ENCODE measurements at places on chromosomes 3 and 15.
A peak's percentile ranks its signal among the peaks of the same experiment; 100 is the strongest.

GRCh38 chr15:57324944-57325679 lies 51.2 kb upstream of the CGNL1 start:
- DNase-seq, result no peak

DNA sequence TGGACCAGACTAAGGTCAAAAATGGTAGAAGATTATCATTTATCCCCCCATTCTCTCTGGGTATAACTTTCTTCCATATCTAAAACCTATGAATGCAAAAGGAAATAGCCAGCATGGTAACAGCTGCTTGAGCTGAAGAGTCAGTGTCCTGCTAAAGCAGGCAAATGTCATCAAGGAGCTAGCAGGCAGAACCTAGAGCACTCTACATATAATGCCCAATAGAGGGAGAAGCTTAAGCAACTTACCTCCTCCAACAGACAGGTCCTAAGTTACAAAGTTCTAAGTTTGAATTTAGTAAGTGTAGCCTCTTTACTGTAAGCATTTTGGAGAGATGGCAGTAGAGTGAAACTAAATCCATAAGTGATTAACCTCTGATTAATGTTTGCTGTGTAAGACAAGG lies 7.7 kb downstream of the RAF1 start:
- DNase-seq, result no peak

DNA sequence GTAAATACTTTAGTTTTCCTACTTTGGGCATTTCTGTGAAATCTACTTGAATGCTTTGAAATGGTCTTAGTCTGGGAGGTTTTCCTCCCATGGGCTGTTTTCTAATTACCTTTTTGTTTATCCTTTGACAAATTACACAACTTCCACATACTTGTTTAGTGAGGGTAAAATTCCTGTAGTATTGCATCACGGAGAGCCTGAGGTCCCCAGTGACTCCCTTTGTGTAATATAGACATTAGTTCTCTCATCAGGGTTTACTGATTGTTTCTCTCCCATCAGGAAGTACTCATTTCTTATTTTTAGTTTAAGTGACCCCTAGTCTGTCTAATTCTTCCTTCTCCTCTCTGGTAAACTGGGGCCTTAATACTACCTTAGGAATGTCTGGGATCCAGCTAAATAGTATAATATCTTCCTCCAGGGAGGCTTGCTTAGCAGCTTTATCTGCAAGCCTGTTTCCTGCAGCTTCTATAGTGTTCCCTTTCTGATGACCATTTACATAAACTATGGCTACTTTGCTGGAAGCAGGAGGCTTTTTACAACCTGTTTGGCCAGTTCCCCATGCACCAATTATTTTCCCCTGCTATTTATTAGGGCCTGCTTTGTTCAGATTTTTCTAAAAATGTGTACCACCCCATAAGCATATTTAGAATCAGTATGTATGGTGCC lies 87.2 kb upstream of the XCR1 start:
- DNase-seq, result no peak

DNA sequence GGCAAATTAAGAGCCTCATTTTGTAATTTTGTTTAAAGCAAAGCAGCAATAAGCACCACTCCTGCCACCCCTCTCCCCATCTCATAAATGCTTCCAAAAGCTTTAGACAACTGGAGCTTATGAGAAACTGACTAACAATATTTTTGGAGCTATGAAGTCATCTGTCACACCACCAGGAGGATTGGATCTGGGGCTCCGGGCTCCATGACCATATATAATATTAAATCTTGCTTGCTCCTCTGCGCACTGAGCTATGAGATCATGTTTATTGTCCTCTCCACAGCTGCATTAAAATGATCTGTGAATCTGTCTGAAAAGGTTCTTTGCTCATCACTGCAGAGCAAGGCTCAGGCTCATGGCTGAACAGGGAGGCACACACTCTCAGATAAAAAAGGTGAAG lies 323.7 kb downstream of the ZNF621 start:
- no peak for DNase-seq

- DNase-seq, result no peak
These were observed 350.5 kb upstream of the COL8A1 start for GRCh38 chr3:99287876-99288275.

DNA sequence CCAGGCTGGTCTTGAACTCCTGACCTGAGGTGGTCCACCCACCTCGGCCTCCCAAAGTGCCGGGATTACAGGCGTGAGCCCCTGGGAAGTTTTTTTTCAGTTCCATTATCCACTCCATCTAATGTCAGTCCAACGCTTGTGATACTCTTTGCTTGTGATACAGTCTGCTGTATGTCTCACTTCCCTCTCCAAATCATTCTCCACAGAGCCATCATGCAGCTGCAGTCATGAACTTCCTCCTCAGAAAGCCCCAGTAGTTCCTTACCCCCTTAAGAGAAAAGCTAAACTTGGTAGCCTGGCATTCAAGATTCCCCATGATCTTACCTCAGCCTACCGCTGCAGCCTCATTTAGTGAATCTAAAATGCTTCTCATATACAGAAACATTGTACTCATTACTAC lies 2.3 kb downstream of the ARPC4 start:
- no peak for DNase-seq

DNA sequence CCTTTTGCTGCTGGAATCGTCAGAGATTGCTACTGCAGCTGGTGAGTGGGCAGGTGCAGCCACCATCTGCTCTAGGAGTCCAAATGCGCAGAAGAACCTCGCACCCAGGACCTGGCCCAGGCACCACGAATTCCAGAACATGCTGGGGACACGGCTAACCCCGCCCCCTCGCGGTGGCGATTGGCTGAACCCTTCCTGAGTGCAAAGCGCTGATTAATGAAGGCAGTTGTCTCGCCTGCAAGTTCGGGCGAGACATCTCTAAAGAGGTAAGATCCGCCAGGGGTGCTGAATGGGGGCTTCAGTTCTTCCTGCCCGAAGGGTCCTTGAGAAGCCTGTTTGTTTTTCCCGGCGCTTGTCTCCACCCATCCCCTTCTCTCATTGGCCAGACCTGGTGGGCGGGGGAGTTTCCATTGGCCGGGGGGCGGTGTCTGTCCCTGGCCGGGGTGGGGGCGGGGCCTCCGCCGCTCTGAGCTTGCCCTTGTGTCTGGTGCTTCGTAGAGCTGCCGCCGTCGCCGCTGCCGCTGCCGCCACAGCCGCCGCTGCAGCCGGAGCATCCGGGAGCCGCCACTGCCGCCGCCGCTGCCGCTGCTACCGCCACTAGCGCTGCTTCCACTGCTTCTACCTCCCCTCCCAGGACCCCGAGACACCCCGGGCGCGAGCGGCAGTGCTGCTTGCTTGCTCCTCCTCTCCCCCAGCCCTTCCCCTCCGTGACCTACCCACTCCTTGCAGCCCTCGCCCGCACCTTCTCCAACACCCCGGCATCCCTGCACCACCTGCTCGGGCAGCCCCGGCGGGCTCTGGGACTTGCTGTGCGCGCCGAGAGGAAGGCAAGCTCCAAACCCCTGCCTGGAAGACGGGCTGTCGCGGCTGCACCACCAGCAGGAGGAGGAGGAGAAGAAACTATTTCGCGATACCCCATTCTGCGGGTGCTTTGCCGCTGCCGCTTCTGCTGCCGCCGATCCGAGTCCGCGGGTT lies at the start of gene CADM2:
Gene CADM2 (plus strand): TSS at position 495 of the 975 bp plus-strand sequence.
- DNase-seq, result peak; percentile 24

DNA sequence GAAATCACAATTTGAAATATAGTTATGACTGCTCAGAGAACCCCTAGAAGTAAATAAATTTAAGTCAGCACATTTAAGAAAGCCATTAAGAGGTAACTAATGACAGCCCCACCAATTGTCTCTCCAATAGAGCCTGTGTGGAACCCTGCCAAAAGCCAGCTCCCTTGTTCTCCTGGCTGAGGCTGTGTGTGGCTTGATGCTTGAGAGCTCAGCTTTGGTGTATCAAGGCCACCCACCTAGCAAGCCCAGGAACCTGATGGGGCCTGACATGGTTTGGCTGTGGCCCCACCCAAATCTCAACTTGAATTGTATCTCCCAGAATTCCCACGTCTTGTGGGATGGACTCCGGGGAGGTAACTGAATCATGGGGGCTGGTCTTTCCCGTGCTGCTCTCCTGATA lies 106.9 kb downstream of the LRRN1 start:
- DNase-seq, result no peak

DNA sequence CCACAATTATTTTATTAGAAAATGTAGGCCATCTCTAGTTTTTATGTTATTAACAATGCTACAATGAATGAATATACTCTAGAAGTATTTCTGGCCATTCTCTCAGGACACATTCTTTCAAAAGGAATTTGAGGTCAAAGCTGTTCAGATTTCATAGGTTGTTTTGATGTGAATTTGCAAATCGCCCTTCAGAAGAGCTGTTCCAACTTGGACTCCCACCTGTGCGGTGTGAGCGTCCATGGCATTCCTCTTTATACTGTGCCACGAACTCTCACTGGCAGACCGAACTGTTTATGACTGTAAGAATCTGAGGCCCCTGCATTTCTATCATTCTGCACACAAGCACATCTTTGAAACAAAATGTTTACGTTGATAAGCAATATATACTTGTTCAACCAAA lies 18.6 kb upstream of the SLC24A5 start:
- DNase-seq, result no peak

- DNase-seq, result peak; percentile 74
These were observed 14.3 kb downstream of the EHD4 start for GRCh38 chr15:41958002-41958420.

GRCh38 chr3:16865335-16865734 lies 19.4 kb upstream of the PLCL2 start:
- no peak for DNase-seq

- no peak for DNase-seq
These were observed 1.7 kb downstream of the GABRB3 start for GRCh38 chr15:26771168-26771567.

- DNase-seq, result no peak
These were observed 495.8 kb downstream of the PDCD6IP start for GRCh38 chr3:34294240-34294639.

All from pulmonary artery endothelial cell (primary cell).